ENCODE measurements at places on chromosomes 2 and 18.

DNA sequence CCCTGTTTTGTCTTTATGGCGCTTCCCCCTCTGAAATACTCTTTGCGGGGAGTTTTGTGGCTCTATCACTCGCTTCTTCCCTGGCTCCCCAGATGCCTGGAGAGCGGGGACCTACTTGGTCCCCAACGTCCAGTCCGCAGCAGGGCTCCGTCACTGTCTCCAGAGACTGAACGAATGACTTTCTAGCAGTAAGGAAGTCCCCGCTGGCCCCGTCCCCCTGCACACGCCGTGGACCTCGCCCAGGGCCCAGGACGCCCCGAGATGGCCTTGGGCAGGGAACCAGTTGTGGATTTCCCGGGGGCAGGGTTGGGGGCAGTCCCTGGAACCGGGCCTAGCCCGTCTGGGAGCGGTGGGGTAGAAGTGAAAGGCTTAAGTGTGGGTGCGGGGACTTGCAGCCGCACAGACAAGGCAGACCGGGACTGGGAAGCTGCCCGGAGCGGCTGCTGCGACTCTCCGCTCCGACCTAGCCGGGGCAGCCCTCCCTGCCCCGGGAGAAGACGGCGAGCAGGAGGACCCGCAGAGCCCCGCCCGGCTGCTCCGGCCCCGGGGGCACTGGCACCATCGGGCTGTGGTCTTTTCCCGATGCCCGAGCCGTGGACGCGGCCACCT, 821 bp upstream of the EPHA4 start:
- no peak for DNase-seq

DNA sequence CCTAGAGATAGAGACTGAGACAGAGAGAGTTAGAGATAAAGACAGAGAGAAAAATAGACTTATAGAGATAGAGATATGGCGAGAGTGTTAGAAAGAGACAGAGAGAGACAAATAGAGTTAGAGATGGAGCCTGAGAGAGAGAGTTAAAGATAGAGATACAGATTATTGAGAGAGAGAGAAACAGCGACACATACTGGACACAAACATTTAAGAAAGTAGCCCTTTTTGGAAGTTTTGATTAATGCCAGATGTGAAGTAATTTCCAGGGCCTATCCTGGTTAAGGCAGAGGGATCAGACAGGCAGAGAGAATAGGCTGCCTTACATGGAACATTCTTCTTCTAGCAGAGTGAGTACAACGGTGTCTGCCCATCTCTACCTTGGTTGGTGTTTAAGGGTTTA, 311.6 kb upstream of the CDH7 start:
- no peak for DNase-seq

GRCh38 chr2:27369471-27370025, 590 bp downstream of the EIF2B4 start:
- DNase-seq = peak; percentile 29

- no peak for DNase-seq
These were observed 197.3 kb downstream of the SOX11 start for GRCh38 chr2:5889519-5889918.

DNA sequence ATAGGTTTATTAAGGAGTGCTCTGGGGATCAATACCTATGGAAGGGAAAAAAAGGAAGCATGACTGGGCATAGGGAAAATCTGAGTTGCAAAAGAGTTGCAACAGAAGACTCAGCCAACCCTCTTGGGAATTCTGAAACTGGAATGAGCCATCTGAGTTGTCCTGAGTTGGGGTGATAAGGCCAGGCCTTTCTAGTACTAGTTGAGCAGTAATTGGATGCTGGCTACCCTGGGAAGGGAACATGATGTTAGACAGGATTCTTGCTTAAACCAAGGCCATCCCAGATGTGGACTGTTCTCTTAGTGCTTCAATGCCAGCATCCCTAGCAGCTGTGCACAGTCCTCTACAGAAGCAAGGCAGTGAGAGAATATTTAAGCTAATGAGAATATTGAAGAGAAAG, 348.8 kb upstream of the GULP1 start:
- DNase-seq = no peak

GRCh38 chr2:191625016-191625415, 52.9 kb upstream of the NABP1 start:
- DNase-seq = no peak

GRCh38 chr2:38533180-38533579, 69.5 kb downstream of the HNRNPLL start:
- DNase-seq = peak; percentile 16

GRCh38 chr18:26928670-26929313, 63.3 kb upstream of the AQP4 start:
- DNase-seq = no peak

DNA sequence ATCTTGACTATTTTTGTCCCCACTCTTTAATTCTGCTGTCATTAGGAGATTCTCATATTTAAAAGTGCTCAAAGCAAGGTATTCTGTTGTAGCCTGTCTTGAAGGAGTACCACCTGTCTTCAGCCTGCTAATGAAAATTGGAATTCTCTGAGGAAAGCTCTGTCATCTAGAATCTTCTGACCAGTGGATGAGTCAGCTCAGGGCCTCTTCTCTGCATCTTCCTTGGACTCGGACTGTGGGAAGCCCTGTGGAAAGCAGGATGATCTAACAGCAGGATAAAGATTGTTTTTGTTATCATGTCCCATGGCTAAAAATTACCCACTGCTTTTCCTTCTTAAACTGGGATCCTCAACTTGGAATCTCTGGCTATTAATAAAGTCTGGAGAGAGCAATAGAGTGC, 18.7 kb upstream of the TMEM200C start:
- no peak for DNase-seq

- no peak for DNase-seq
These were observed 446.8 kb upstream of the GCFC2 start for GRCh38 chr2:76157531-76157930.

DNA sequence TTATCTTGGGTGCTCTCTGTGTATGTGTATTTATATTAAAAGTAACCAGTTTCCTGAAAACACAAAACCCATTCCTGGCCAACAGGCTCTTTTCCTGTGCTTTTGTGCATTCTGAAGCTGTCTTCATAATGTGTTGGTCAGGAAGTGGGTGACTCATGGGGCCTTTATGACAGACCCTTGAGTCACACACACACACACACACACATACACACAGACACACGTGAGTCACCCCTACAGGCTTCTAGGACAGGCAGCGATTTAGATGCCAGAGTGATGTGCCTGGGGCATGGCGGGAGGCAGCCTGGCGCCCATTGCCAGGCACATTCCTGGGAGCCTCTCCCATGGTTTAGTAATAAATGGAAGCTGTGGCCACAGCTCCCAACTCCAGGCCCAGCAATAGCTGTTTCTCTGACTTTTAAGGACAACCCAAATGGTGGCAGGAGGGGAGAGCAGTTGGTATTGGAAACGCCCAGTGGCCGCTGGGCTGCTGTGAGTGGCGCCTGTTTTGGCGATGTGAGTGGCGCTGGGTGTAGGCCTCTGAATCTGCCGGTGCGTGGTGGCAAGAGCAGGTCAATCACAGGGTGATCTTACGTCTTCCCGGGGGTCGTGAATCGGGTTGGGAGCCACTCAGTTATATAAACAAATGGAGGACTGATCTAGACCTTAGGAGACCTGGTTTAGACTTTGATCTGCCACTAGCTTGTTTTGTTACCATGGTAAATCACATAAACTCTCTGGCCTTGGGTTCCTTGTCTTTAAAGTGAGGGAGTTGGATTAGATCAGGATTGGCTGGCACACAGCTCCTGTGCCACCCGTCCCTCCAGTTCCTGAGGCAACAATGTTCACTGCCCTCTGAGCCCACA, 150.7 kb upstream of the DLX2 start:
- no peak for DNase-seq

DNA sequence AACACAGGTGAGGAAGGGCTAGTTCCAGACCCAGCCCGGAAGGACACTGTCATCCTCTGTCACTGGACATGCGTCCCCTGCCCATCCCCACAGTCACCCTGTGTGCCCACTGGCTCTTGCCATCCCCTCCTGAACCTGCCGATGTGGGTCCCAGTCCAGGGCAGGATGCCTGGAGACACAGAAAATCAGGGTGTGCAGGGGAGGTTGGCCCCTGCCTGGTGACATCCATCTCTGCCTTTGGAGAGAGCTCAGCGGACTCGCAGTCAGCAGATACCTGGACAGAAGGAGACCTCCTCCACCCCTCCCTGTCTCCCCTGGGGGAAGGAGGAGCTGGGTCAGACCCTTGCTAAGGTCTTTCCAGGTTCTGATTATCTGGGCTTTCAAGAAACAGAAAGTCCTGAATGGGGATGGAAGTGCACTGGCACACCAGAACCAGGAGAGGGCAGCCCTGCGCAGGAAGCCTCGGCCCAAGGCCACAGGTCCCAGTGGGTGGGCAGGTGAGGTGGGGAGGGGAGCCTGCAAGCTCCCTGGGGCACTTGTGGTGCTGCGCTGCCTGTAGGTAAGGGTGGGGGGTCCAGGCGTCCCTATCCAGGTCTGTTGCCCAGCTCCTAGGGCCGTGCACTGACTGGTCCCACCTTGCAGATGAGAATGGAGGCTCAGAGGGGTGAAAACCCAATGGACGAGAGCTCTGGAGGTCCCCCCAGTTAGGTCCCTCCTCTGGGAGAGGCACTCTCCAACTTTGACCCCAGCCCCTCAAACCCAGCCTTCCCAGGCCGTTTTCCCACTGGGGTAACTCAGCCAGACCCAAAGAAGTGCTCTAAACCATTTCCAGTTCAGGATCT, 9.7 kb upstream of the OTOS start:
- DNase-seq = peak; percentile 4

- peak; percentile 29 for DNase-seq
These were observed 779 bp upstream of the TRIB2 start for GRCh38 chr2:12716032-12716281.

DNA sequence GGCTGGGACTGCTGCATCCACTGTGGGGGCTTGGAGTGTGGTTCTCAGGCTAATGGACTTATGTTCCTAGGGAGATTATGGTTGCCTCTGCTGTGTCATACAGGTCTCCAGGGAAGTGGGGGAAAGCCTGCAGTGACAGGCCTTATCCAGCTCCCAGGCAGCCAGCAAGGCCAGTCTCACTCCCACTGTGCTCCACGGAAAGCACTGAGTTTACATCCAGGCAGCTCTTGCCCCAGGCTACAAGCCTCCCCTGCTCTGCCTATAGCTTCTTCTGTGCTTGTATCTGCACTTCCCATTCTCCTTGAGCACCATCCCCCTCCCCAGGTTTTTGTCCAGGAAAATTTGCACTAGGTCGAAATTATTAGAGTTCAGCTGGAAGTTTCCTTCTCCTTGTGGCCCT, 231.9 kb downstream of the ZRANB3 start:
- no peak for DNase-seq

DNA sequence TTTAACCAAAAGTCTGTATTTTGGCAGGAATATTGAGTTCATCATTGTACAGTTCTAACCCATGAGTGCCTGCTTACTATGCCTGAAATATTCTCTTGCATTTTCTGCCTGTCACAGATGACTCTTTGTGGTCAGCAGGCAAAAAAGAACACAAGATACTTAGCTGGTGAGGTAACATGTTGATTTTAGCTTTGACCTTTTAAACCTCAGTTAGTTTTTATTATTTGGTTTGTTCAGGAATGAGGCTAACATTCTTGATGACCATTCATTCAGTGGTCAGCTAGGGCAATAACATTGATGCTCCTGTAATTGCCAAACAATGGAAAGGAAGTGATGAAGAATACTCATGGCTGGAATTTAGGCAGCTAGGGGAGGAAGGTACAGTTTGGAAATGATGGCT, 491.2 kb downstream of the PIK3C3 start:
- DNase-seq = no peak

- no peak for DNase-seq
These were observed 68.5 kb downstream of the EPB41L3 start for GRCh38 chr18:5475267-5475666.

GRCh38 chr2:173021939-173022371, 53.7 kb upstream of the MAP3K20 start:
- DNase-seq = no peak

GRCh38 chr18:33369711-33370449, 70.6 kb downstream of the CCDC178 start:
- DNase-seq = no peak

- peak; percentile 73 for DNase-seq
These were observed 58.3 kb upstream of the MAPRE3 start for GRCh38 chr2:26911911-26912861.

DNA sequence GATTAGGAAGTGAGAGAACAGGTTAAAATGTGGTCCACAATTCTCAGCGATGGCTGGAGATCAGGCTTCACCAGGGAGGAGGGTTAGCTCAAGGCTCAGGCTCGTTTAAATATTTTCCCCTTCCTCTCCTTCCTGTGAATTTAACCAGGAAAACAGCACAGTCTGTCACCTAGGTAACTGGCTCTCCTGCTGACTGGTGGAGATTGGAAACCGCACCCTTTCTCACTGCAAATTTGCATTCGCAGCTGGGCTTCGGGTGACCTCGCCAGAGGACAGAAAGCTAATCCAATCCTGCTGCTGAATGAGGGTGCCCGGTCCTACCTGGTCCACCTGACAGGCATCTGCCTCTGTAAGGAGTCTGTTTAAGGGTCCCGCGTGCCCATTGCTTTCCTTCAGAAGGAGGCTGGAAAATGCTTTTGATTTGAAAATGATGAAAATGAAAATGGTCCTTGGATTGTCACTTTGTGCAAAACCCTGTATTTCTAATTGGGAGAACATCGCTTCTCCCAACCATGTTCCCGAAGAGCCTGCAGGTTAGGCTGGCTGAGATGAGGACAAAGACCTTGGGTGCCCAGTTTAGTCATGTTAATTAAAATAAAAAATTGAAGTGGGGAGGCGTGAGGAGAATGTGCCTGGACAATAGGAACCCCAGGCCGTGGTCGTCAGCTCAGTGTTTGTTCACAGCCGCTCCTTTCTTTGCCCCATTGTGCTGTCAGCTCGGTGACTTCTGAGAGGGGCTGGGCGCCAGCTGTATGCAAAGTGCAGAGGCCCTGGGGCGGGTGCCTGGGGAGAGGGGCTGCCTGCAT, 43.4 kb upstream of the MTCL1 start:
- peak; percentile 26 for DNase-seq

DNA sequence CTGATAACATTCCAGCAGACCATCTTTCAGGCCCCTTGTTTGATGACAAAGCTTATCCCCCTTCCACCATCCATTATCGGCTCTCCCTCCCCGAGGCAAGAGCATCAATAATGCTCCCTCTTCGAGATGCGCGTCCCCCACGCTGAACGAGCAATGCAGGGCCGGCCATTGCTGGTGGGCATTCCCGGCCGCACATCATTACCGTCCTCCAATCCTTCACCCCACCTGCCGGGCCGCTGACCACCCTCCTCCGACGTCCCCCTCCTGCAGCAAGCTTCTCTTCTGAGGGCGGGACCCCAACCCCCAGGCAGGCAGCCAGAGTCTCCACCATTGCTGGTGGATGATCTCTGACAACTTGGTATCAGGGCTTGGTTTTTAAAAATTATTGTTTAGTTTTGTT, 208.6 kb downstream of the SMAD2 start:
- DNase-seq = no peak

GRCh38 chr2:134420259-134420658, 166.4 kb downstream of the MGAT5 start:
- no peak for DNase-seq

GRCh38 chr2:192035731-192036442, 158.8 kb downstream of the TMEFF2 start:
- no peak for DNase-seq

- DNase-seq = no peak
These were observed 76.3 kb upstream of the DTNB start for GRCh38 chr2:25749676-25750075.

DNA sequence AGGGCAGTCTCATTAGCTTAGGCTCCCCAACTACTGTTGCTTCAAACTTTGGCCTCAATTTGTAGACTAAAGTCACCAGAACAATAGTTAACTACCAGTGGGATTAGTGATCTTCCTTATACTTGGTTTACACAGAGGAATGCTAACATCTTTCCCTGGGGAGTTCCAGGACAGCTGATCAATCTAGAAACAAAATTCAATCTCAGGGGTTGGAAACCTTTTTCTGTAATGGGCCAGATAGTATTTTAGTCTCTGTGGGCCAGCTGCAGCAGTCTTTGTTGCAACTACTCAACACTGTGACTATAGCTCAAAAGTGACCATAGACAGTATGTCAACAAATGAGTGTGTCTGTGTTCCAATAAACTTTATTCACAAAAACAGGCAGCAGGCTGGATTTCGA, 85.7 kb downstream of the METTL8 start:
- DNase-seq = no peak

All from hypothalamus (tissue), 51 donors.